AG04449 (cell line): ENCODE measurements at places on chromosomes 4 and X.

DNA sequence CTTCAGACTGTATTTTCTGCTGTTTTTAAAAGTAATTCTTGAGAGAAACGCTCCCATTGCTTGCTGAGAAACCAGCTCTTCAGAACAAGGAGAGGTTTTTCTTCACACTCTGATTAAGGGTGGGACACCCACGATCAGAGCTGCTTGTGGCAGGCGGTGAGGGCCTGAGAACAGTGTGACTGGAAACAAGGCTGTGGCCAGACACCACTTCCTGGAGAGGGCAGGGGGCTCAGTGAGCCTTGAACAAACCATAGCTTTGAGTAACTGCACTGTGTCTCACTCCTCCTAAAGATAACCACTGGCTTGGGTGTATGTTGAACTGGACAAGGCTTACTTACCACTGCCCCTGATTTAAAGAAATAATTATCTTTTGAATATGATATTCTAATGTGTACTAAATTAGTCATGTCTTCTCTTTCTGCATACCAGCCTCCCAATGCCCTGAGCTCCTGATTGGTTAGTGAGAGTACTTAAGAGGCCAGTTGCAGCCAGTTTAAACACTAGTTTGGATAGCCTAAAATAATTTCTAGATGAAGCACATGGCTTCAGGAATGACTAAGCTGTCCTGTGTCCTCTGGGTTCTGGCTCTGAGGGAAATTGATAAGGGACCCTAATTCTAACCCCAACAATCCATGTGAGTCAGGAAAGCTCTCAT lies 3.7 kb upstream of the GPR82 start:
- no peak for DNase-seq

DNA sequence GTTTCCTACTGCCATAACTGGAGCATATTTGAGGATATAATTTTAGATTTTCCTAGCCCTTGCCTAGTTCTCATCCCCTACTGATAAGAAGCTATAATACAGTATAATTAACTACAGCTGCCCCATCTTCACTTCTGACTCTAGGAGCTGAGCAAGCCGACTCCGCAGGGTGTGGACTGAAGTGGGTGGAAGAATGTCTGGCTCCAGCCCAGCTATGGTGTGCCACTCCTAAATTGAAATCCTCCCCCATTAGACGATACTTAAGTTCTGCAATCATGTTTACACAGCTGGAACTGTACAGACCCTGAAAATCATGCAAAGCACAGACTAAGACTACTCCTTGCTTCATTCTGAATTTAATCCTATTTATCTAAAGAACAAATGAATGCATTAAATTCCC lies 93.1 kb downstream of the PCDH19 start:
- no peak for DNase-seq

DNA sequence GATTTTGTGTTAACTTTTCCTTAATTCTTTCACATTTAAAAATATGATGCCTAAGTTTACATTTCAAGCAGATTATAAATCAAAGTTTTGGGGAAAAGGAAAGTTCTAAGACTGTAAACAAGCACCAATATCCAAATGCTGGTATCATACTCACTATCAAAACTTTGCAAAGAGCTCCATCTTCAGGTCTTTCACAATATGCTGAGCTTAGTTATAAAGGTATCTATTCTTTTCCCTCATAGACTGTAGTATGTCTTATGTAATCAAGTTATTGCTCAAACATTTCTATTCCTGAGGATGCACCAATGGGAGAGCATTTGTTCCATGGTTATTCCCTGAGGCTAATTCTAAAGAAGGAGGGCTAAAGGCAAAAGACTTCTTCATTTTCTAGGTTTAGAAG lies 207.9 kb upstream of the FAM241A start:
- DNase-seq = no peak

DNA sequence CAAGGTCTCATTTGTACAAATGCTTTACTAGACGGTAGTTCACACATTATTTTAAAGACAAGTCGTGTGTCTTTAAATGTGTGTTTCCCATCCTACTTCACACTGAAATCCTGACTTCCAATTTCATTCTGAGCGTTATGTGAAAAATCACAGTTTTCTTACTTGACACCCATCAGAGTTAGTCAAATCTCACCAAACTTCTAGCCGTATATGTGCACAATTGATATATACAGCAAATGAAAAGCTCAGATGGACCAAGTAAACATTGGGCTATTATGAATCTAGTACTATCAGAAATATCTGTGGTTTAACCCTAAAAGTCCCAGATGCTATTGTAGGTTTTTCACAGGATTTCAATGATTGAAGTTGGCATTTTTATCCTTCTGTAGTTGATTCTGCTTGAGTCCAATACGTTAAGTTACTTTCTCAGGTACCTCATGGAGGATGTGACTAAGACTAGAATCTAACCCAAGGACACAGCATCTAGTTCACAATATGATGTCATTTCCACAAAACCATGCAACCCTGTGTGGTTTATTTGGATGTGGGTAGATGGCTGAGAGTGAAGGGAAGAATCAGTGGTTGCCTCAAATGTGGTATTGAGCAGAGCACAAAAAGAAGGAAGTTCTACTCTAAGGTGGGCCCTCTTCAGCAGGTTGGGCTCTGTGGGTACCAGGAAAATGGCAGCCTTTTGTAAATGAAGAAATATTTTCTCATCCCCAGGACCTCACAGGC lies 22.1 kb upstream of the TRIM60 start:
- no peak for DNase-seq

- DNase-seq = no peak
Observed at GRCh38 chrX:65920620-65921019, 119.3 kb downstream of the VSIG4 start.

GRCh38 chrX:136689436-136689835 lies 41.5 kb downstream of the CD40LG start:
- DNase-seq = no peak
